Esophagus muscularis mucosa (tissue), 4 donors: ENCODE measurements at places on chromosomes 6 and 20. TPM values are rescaled to one million over a fixed set of nuclear protein-coding genes. Genes with fewer than 3 reads are reported as not detected.

GRCh38 chr6:144264270-144265060, 20.7 kb upstream of the UTRN start:
- DNase-seq: no peak

GRCh38 chr6:71507183-71507582, 218.6 kb downstream of the OGFRL1 start:
- no peak for DNase-seq

- DNase-seq: no peak
These were observed 1.1 kb upstream of the EYS start for GRCh38 chr6:65708162-65708561.

- no peak for DNase-seq
These were observed 20.9 kb upstream of the EPM2A start for GRCh38 chr6:145756170-145756662.

- DNase-seq: no peak
These were observed 54.8 kb downstream of the PFDN4 start for GRCh38 chr20:54262671-54263070.

PHIP gene
- total RNA-seq: 32.4 TPM

DNA sequence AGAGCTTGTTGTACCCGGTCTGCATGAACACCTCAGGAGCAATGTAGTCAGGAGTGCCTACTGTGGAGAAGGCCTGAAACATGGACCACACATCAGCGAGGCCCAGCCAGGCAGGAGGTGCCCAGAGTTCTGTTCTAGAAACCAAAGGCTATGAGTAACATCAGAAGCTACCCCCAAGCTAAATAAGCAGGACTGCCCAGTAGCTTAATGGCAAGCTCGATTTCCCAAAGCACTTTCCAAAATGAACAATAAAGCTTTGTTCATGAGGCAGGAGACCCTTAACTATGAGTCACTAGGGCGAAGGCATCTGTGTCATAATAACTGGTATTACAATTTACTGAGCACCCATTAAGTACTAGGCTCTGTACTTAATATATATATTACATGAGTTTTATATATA, 47.4 kb downstream of the STK38 start:
- no peak for DNase-seq
